Endothelial cell (in vitro differentiated cells): ENCODE measurements at places on chromosomes 1 and 21.

DNA sequence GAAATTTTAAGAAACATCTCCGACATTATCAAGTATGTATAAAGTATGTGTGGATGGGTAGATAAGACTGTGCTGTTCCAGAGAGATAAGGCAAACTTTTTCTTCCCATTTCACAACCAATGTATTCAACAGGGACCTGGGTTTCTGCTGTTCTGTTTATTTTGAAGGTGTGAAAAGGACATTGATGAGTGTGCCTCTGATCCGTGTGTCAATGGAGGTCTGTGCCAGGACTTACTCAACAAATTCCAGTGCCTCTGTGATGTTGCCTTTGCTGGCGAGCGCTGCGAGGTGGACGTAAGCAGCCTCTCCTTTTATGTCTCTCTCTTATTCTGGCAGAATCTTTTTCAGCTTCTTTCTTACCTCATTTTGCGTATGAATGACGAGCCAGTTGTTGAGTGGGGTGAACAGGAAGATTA is 174.0 kb downstream of the CRB1 start:
- peaks cover 5% of the 10 kb centered on the region for H3K4me1 ChIP-seq
- H3K27me3 ChIP-seq, result no peaks in the 10 kb centered on the region
- no peak for DNase-seq
- no peak overlapping the region for H3K4me3 ChIP-seq
- H3K36me3 ChIP-seq, result no peaks in the 10 kb centered on the region
- no peak overlapping the region for H3K27ac ChIP-seq

- no peak overlapping the region for H3K4me3 ChIP-seq
- H3K27me3 ChIP-seq, result no peaks in the 10 kb centered on the region
- H3K4me1 ChIP-seq, result no peaks in the 10 kb centered on the region
- DNase-seq, result no peak
Observed at GRCh38 chr1:221667504-221667903, 74.4 kb downstream of the DUSP10 start.

DNA sequence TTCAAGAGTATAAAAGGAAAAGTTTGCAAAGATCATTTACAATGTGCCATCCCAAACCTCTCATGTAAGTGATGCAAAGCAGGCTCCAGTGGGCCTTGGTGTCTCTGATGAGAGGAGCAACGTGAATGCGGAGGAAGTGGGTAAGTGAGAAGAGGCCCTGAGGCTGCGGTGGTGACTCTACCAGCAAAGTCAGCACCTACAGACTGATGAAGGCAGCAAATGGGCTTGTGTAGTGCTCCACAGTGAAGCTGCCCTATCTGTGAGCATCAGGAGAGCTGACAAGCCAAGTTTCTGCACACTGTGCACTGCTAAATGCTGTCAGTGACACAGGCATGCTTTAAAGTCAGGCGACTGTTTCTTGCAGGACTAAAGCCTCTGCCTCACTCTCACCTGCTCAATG is 15.6 kb upstream of the RAP1A start:
- H3K36me3 ChIP-seq, result no peaks in the 10 kb centered on the region
- no peak overlapping the region for H3K27ac ChIP-seq
- H3K4me1 ChIP-seq, result no peaks in the 10 kb centered on the region
- DNase-seq, result no peak
- H3K27me3 ChIP-seq, result peaks cover 2% of the 10 kb centered on the region

DNA sequence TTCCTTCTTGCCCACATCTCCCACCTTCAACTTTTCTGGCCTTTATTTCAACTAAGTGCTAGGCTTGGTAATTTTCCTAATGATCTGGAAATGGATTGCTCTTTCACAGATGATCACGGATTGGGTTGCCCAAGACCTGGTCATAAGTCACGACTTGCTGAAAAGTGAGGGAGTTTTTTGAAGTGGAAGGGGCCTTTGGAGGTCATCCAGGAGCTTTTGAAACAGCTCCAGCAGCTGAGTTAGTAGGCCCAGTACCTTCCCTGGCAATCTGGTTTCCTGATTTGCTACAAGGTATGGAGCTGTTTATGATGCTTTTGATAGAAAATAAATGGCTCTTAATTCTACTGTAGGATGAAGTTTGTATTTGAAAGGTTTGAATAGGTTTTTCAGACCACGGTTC is 20.4 kb downstream of the GREM2 start:
- no peak overlapping the region for H3K4me3 ChIP-seq
- H3K4me1 ChIP-seq, result no peaks in the 10 kb centered on the region
- no peaks in the 10 kb centered on the region for H3K27me3 ChIP-seq
- DNase-seq, result no peak

DNA sequence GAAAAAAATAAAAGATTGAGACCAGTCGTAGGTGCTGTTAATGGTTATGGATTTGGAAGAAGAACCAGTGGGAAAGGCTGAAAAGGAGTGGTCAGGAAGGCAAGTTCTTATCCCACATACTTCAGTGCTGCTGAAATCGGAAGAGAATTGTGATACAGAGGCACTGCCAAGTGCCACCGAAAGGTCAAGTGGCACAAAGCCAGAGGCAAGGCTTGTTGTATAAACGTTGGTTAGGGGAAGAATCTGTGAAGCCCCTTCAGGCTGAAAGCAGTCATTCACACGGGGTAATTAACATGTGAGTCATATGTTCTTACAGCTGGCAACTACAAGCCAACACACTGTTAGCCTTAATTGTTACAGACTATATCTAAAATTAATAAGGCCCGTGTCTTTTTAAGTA is 48.8 kb downstream of the ZBTB40 start:
- no peak overlapping the region for H3K27ac ChIP-seq
- no peaks in the 10 kb centered on the region for H3K27me3 ChIP-seq
- no peak for DNase-seq
- peaks cover 7% of the 10 kb centered on the region for H3K4me1 ChIP-seq

DNA sequence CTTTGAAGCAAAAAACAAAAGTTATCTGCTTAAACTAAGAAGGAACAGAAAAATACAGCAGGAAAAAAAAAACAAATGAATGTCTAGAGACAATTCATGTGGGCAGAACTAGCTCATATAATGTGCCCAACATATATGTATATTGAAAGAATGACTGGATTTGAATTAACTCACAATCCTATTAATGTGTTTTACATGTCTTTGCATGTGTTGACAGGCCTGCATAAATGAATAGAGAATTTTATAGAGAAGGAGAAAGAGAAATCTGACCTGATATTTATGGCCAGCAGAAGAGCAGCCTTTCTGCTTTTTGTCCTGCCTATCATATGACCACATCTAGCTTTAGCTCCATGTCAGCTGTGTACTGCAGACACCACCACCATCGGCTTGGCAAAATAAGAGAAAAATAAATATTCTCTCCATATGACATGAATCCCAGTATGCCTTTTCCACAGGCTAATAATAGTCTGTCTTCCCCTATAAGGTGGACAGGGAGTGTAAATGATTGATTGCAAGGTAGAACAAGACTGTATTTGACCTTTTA is 171.5 kb upstream of the PALMD start:
- H3K27me3 ChIP-seq, result no peaks in the 10 kb centered on the region
- DNase-seq, result no peak
- H3K36me3 ChIP-seq, result no peaks in the 10 kb centered on the region
- H3K27ac ChIP-seq, result no peak overlapping the region
- H3K4me1 ChIP-seq, result no peaks in the 10 kb centered on the region
- H3K4me3 ChIP-seq, result no peak overlapping the region

DNA sequence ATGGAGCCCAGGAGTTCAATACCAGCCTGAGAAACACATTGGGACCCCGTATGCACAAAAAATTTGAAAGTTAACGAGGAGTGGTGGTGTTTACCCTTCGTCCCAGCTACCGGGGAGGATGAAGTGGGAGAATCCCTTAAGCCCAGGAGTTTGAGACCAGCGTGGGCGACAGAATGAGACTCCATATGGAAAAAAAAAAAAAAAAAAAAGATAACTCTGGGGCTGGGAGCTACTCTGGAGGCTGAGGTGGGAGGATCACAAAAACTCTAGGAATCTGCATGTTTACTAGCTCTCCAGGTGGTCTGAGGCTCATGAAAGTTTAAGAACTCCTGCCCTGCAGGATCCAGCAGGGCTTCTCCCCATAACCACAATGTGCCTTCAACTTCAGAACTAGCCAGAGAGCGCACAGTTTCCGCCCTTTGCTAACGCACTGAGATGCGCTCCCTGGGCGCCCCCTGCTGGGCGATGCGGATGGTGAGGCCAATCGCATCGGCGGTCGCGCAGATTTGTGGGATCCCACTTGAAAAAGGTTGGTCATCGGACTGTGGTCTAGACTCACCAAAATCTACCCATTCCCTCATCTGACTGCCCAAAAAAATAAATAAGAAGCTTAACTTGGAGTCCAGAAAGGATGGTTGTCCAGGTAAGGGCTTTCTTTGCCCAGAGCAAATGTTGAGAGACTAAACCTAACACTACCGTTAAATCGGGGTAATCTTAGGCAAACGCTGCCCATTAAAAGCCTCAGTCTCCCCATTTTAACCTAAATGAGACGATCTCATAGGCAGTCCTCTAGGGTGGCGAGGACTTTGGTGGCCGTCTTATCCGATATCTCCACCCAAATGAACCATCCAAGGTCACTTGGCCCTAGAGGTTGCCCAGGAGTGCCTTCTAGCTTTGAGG is 8.8 kb downstream of the ZNF683 start:
- peak; percentile 92 for DNase-seq
- H3K27me3 ChIP-seq, result peaks cover 14% of the 10 kb centered on the region
- peaks cover 2% of the 10 kb centered on the region for H3K4me1 ChIP-seq
- H3K36me3 ChIP-seq, result no peaks in the 10 kb centered on the region
- H3K27ac ChIP-seq, result no peak overlapping the region

DNA sequence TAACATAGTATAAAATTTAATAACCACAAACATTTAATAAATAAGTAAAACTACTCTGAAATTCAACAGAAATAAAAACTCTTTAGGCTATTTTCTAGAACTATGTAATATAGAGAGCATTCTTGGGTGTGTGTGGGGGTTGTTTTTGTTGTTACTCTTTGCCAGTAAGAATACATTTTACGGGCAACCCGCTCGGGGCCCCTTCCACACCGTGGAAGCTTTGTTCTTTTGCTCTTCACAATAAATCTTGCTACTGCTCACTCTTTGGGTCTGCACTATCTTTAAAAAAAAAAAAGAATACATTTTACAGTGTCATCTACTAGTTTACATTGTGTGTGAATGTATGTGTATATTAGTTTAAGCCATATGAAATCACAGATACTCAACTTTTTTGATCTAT is 16.0 kb upstream of the GIPC2 start:
- no peaks in the 10 kb centered on the region for H3K27me3 ChIP-seq
- no peak for DNase-seq
- no peaks in the 10 kb centered on the region for H3K4me1 ChIP-seq
- H3K4me3 ChIP-seq, result no peak overlapping the region
- H3K36me3 ChIP-seq, result no peaks in the 10 kb centered on the region

- H3K27ac ChIP-seq, result no peak overlapping the region
- H3K36me3 ChIP-seq, result no peaks in the 10 kb centered on the region
- no peaks in the 10 kb centered on the region for H3K27me3 ChIP-seq
Observed at GRCh38 chr1:7079637-7080036, 294.4 kb downstream of the CAMTA1 start.

DNA sequence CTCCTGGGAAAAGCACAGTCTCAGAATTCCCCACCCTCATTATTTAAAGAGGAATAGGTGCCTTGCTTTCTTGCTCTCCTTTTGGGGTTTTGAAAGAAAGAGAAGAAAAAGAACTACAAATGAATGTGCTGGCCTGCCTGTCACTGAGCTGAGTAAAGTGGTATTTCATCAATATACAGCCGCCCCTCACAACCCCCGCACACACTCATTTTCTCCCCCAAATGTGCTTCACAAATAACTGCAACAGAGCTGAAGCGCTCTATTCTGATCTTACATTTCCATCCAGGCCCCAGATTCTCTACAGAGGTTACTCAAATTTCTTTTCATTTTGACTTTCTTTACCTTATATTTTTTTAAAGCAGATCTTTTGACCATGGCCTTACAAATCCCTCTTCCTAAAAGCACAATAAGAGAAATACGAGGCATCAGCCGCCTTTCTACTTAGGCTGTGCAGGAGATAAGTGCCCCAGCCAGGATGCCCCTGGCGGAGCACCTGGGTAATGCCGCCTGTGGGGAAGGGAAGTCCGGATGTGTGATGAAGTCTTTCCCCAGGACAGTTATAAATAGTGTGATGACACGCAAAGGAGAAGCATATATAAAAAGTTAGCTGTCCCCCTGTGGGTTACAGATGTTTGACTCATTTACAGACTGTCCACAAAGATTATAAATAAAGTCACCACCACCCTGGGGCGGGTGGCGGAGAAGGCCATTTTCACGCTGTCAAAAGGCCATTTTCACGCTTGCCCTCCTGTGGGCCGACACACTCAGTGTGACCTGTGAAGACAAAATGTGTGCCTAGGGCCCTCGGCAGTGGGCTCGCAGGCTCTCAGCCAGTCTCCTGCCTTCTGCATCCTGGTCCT is 6.5 kb downstream of the KCNN3 start:
- H3K36me3 ChIP-seq, result peaks cover 4% of the 10 kb centered on the region
- peaks cover 14% of the 10 kb centered on the region for H3K27me3 ChIP-seq
- DNase-seq, result peak; percentile 72
- H3K4me3 ChIP-seq, result peak overlapping the region; percentile 10

- H3K27ac ChIP-seq, result no peak overlapping the region
- DNase-seq, result no peak
- no peaks in the 10 kb centered on the region for H3K27me3 ChIP-seq
- no peaks in the 10 kb centered on the region for H3K36me3 ChIP-seq
- H3K4me1 ChIP-seq, result no peaks in the 10 kb centered on the region
Observed at GRCh38 chr1:246324711-246325110, 182.4 kb downstream of the SMYD3 start.

- peaks cover 10% of the 10 kb centered on the region for H3K27me3 ChIP-seq
- peak; percentile 72 for DNase-seq
- H3K36me3 ChIP-seq, result no peaks in the 10 kb centered on the region
- no peak overlapping the region for H3K27ac ChIP-seq
Observed at GRCh38 chr1:39653546-39654031, 14.1 kb upstream of the HEYL start.

- no peak for DNase-seq
- H3K4me3 ChIP-seq, result no peak overlapping the region
- no peaks in the 10 kb centered on the region for H3K27me3 ChIP-seq
- H3K27ac ChIP-seq, result no peak overlapping the region
Observed at GRCh38 chr1:28566931-28567330, 14.0 kb downstream of the TRNAU1AP start.

GRCh38 chr1:69511426-69512192 is 56.1 kb upstream of the LRRC7 start:
- no peaks in the 10 kb centered on the region for H3K27me3 ChIP-seq
- DNase-seq, result no peak
- no peak overlapping the region for H3K4me3 ChIP-seq
- H3K4me1 ChIP-seq, result no peaks in the 10 kb centered on the region
- H3K27ac ChIP-seq, result no peak overlapping the region
- no peaks in the 10 kb centered on the region for H3K36me3 ChIP-seq

- peaks cover 28% of the 10 kb centered on the region for H3K4me1 ChIP-seq
- no peaks in the 10 kb centered on the region for H3K27me3 ChIP-seq
- DNase-seq, result no peak
- H3K27ac ChIP-seq, result no peak overlapping the region
Observed at GRCh38 chr1:201748335-201748734, 80.6 kb upstream of the IPO9 start.

GRCh38 chr1:119743776-119744597 is 24.7 kb downstream of the HMGCS2 start:
- peak overlapping the region; percentile 41 for H3K27ac ChIP-seq
- DNase-seq, result peak; percentile 52
- peaks cover 13% of the 10 kb centered on the region for H3K36me3 ChIP-seq
- peaks cover 12% of the 10 kb centered on the region for H3K27me3 ChIP-seq

DNA sequence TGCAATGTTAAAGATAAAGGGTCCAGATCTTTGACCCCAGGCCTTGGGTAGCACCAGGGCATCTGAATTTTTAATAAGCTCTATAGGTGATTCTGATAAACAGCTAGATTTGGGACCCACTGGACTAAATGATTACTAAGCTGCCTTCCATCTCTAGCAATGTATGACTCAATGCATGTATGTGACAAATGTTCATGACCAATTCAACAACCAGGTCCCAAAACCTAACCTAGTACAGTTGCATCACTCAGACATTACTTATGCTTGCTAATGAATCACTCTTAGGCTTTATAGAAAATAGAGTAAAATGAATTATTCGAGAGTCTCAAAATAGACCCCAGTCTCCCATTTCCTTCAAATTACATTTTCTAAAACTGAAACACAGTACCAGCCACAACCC is 35.5 kb downstream of the RCAN1 start:
- no peak overlapping the region for H3K27ac ChIP-seq
- no peak overlapping the region for H3K4me3 ChIP-seq
- DNase-seq, result no peak
